ENCODE measurements at places on chromosomes 4 and X.

DNA sequence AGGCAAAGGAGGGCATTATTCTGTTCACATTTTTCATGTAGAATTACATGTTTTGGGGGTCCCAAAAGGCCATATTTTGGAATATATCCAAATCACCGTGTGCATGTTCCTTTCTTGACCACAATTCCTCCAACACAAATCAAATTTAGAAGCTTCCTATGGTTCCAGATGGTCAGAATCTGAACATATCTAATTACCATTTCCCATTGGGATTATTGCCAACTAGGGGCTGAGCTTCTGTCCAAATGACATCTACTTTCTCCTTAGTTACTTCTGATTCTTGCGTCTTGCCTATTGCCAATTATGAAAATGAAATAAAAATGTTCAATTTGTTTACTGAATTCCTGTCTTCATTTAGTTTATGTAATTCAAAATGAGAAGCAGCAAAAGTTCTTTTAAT lies 163.7 kb downstream of the CPE start:
- no peak for DNase-seq

DNA sequence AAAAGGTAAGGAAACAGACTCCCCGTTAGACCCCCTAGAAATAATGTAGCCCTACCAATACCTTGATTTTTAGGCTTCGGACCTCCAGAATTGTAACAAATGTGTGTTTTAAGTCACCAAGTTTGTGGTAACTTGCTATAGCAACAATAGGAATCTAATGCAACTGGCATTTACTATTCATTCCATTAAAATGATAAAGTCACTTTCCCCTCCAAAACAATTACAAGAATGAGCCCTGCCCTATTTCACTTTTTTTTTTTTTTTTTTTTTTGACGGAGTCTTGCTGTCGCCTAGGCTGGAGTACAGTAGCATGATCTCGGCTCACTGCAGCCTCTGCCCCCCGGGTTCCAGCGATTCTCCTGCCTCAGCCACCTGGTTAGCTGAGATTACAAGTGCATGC lies 3.5 kb upstream of the DDX60L start:
- no peak for DNase-seq

DNA sequence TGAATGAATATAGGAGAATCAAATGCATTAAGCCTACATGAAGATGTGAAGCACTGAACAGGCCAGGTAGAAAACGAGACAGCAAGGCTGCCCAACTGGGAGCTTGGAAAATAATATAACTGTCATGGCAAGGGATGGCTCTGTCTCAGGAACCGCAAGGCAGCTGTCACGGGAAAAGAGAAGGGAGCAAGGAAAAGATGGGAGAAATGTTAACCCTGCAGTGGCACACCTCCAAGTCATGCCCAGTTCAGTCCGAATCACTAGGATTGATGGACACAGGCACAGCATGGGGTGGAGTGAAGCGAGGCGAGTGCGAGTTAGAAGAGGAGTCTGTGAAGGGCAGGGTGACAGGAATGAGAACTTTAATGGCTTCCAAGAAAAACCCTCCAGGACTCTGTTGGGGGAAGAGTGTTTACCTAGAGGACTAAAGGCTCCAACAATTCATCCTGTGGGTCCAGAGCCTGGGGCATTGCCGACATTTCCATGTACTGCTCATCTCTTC lies 144.1 kb upstream of the ETNPPL start:
- DNase-seq = no peak

- DNase-seq = no peak
These were observed 145.9 kb upstream of the ZFP42 start for GRCh38 chr4:187849556-187850225.

- no peak for DNase-seq
These were observed 4.6 kb downstream of the GAB1 start for GRCh38 chr4:143341186-143341755.

- no peak for DNase-seq
These were observed 345.3 kb downstream of the SPRY1 start for GRCh38 chr4:123741906-123742305.

DNA sequence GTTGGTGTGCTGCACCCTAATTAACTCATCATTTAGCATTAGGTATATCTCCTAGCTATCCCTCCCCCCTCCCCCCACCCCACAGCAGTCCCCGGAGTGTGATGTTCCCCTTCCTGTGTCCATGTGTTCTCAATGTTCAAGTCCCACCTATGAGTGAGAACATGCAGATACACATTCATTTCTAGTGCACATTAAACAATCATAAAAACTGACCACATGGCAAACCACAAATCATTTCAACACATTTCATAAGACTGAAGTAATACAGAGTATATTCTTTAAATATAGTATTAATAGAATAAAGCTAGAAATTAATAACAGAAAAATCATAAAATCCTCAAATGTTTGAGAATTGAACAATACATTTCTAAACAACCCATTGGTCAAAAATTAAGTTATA lies 34.1 kb downstream of the PRKG2 start:
- DNase-seq = no peak

GRCh38 chr4:44927399-44928380 lies 201.3 kb upstream of the GNPDA2 start:
- peak; percentile 54 for DNase-seq
